ENCODE measurements at places on chromosomes 2 and 18.

GRCh38 chr2:205288686-205289085 lies 393.6 kb upstream of the NRP2 start:
- DNase-seq: no peak

GRCh38 chr2:234374736-234375135 lies 122.1 kb downstream of the ARL4C start:
- no peak for DNase-seq

DNA sequence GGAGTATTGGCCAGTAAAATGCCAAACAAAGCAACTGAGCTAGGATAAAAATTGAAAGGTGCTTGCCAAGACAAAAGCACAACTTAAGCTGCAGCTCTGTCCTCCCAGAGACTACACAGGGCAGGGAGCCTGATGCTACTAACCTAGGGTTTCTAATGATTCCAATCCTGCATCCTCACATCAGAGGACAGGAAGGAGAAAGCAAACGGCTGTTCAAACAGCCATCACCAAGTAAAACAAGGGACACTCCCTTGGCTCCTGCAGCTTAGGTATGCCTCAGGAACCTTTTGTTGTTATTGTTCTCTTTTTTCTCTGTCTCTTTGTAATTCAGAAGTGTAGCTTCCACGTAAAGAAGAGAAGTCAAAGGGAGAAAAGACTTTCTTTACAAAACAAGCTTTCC lies 99.5 kb downstream of the TCF4 start:
- DNase-seq: no peak

DNA sequence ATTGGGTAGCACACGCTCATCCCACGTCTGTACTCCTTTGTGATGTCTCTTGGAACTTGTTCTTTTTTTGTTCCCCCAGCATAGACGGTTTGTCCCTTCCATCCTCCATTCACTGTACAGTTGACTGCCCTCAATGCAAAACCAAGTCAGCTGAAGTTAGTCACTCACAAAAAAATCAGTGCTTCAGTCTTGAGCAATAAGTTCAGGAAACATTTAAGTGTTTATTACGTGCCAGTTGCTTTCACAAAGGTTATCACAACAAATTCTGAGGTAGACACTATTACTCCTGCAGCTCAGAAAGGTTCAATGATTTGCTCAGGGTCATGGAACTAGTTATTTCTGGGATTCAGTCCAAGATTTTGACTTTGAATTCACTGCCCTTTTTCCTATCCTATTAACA lies 102.2 kb downstream of the PDE1A start:
- DNase-seq: peak; percentile 8

- DNase-seq: peak; percentile 86
These were observed 57.9 kb upstream of the MSH2 start for GRCh38 chr2:47344890-47345589.
